ENCODE measurements at places on chromosomes 11 and 22. TPM values are rescaled to one million over a fixed set of nuclear protein-coding genes. Genes with fewer than 3 reads are reported as not detected.
A peak's percentile ranks its signal among the peaks of the same experiment; 100 is the strongest.

Gene RAB3IL1
- total RNA-seq = not detected

GRCh38 chr11:69887330-69887729, 68.1 kb upstream of the FGF3 start:
- no peaks in the 10 kb centered on the region for H3K36me3 ChIP-seq
- H3K27ac ChIP-seq = no peak overlapping the region

Gene PIM3
- 44.7 TPM for total RNA-seq

Gene RIMBP3B
- 1.1 TPM for total RNA-seq

- H3K27me3 ChIP-seq = peaks cover 8% of the 10 kb centered on the region
- peaks cover 29% of the 10 kb centered on the region for H3K4me1 ChIP-seq
- peak overlapping the region; percentile 51 for H3K4me3 ChIP-seq
- peak overlapping the region; percentile 78 for H3K27ac ChIP-seq
- H3K36me3 ChIP-seq = peaks cover 8% of the 10 kb centered on the region
Measured at GRCh38 chr11:68282141-68282860, 10.5 kb upstream of the C11orf24 start.

GRCh38 chr11:28697920-28698827, 590.0 kb downstream of the METTL15 start:
- no peak overlapping the region for H3K27ac ChIP-seq
- DNase-seq = peak; percentile 17
- no peak overlapping the region for H3K4me3 ChIP-seq
- no peaks in the 10 kb centered on the region for H3K27me3 ChIP-seq
- H3K4me1 ChIP-seq = no peaks in the 10 kb centered on the region
- H3K36me3 ChIP-seq = no peaks in the 10 kb centered on the region

Measured in activated CD4-positive, alpha-beta T cell treated with anti-CD3 and anti-CD28 coated beads, Interleukin-2, amount 10 ng/mL, durations not matched to agents 7 days and 5 days (primary cell).